ENCODE measurements at places on chromosomes 3 and 15. TPM values are rescaled to one million over a fixed set of nuclear protein-coding genes. Genes with fewer than 3 reads are reported as not detected.

- no peak for DNase-seq
Observed at GRCh38 chr3:129592381-129593131, 13.9 kb downstream of the PLXND1 start.

DNA sequence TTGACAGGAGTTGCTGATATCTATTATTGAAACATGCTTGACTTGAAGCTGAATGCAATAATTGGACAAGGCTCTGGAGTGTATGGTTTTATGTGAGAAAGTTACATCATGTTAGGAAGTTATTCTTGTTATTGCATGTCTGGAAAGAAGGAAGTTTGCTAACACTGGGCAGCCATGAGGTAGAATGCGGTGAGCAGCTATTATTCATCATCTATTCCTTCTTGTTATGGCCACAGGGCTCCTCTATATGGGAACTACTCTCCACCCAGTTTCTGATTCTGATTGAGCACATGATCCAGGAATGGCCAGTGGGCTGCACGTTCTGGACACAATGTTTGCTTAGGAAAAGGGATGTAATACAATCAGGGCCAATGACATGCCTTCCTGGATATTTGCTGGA is 37.8 kb upstream of the SCN5A start:
- DNase-seq: no peak

- no peak for DNase-seq
Observed at GRCh38 chr15:66905954-66906353, 159.4 kb upstream of the SMAD3 start.

GRCh38 chr3:171255236-171255806 is 204.9 kb downstream of the TNIK start:
- no peak for DNase-seq

The CALML4 gene
- total RNA-seq: 1.4 TPM

The SLC35G2 gene
- total RNA-seq: 21.7 TPM

DNA sequence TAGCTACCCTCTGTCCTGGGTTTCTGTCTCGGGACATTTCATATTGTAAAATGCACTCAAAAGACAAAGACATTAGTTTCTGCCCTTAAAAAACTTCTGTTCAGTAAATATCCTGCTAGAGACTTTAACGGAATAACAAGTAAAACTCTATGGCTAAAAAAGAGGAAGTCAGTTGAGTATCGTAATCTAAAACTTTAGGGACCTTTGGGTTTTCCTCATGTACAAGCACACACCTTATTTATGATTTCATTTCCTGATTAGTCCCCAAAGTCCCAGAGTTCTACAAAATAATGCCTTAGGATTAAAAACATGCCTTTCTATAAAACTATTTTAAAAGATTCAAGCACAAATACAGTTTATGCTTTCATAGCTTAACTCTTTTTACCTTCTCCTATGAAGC is 585.9 kb downstream of the UNC13C start:
- DNase-seq: no peak

The FES gene
- 4.7 TPM for total RNA-seq

- no peak for DNase-seq
Observed at GRCh38 chr3:128040041-128040440, 12.2 kb upstream of the SEC61A1 start.

The PLSCR2 gene
- total RNA-seq: not detected

The TMCO5A gene
- total RNA-seq: not detected
